ENCODE measurements at places on chromosomes 13 and 19.

- DNase-seq: no peak
Measured at GRCh38 chr13:111861766-111862366, 205.1 kb upstream of the SOX1 start.

- no peak for DNase-seq
Measured at GRCh38 chr13:80955501-80955900, 614.6 kb upstream of the SPRY2 start.

DNA sequence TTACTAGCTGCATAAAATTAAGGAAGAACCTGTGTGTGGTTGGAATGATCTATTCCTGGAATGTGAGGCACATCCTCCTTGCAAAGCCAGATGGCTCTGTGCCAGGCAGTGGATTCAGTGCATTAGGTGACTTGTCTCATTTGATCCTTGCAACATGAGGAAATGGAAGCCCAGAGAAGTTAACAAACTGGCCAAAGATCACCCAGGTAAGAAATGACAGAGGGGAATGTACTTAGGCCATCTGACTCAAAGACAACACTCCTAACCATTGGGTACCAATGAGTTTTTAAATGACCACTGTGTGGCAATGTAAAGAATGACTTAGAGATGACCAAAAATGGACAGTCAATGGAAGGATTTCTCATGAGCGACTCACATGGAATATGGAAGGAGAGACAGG, 114.2 kb upstream of the RXFP2 start:
- DNase-seq: no peak

DNA sequence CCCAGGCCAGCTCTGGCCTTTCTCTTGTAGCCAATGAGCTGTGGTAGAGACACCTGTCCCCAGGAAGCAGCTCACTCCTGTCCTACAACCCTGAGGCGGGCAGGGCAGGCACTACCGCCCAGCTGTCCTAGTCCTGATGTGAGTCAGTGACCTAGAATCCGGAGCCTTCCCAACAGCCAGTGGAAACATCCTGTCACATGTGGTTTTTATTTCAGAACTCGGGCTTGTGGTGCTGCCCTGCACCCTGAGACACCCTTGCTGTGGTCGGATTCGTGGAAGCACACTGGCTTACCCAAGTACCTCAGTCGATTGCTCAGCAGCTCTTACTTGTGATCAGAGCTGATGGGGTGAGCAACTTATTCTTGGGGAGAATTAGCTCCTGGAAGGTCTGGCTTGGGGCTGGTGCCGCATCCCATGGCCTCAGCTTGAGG, 83.6 kb upstream of the ARHGEF7 start:
- no peak for DNase-seq

GRCh38 chr13:46860722-46861121, 36.1 kb downstream of the HTR2A start:
- no peak for DNase-seq

DNA sequence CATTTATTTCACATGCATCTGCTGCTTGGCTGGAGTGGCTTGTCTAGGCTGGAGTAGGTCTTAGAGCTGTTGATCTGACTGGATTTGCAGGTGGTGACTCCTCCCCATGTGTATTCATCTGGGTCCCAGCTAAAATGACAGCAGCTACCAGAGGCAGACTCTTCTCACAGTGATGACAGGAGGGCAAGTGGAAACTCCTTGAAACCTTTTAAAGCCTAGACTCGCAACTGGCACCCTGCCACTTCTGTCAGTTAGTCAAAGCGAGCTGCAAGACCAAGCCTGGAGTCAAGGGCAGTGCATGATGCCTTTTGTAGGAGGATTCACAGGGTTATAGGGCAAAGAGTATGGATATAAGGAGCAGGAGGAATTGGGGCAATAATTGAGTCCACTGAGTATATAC, 65.2 kb downstream of the TEX26 start:
- DNase-seq: no peak

DNA sequence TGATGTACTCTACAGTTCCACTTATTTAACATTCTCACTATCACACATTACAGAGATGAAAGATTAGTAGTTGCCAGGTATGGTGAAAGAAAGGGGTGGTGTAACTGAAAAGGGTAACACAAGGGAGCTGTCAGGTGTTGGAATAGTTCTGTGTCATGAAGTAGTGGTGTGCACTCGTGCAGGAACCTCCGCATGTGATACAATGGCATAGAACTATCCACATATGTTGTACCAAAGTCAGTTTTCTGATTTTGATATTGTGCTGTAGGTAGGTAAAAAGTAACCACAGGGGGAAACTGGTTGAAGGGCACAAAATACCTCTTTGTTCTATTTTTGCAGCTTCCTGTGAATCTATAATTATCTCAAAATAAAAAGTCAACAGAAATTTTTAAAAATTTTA, 24.4 kb upstream of the RPL21 start:
- no peak for DNase-seq

All from NCI-H2107 (cell line).